ENCODE measurements at places on chromosomes 7 and 10.

DNA sequence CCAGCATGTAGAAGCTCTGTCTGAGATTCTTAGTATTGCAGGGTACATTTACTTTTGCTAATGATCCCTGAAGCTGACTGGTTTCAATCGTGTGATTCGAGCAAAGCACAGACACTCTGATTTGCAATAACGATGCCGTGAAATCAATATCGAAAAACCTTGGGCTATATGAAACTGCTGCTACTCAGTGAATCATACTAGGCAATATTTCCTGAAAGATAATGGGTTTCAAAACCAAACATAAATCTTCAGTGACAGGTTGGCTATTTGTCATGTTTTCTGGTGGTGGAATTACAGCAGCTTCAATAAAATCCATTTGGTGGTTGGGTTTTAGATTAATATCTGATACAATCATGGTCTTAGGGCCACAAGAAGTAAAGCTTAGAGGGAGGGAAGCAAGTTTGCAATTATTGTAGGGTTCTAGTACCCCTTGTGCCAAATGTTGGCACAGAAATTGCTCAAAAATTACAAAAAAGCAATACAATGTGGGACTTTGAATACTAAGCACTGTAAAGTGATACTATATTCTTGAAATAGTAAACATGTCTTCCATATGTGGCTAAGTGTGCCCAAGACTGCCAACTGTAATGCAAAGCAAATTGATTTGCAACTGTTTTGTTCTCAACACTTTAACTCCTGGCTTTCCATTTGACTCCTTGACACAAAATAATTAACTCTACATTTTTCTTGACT, 112.4 kb upstream of the JAZF1 start:
- DNase-seq: no peak

DNA sequence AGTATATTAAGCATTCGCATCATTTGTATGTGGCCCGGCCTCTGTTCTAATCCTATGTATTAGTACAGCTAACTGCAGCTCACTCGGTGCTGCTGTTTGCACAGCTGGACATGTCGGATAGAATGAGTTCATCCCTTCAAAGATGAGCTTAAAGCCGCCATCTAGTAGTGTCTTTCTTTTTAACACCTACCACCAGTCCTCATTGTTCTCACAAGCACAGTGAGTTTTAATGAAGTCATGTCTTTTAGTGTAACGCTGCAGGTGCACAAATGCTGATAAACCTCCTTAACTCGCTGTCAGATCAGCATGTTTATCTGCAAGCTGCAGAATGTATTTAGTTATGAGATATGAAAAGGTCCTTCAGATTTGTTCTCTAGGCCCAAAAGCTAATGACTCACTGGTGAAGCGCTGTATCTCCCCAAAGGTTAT, 247.5 kb downstream of the MTERF1 start:
- no peak for DNase-seq

- no peak for DNase-seq
Observed at GRCh38 chr7:3358991-3359390, 57.9 kb downstream of the SDK1 start.

- no peak for DNase-seq
Observed at GRCh38 chr7:105452085-105452484, 63.4 kb upstream of the SRPK2 start.

- peak; percentile 66 for DNase-seq
Observed at GRCh38 chr10:122441961-122442360, 12.5 kb upstream of the ARMS2 start.

DNA sequence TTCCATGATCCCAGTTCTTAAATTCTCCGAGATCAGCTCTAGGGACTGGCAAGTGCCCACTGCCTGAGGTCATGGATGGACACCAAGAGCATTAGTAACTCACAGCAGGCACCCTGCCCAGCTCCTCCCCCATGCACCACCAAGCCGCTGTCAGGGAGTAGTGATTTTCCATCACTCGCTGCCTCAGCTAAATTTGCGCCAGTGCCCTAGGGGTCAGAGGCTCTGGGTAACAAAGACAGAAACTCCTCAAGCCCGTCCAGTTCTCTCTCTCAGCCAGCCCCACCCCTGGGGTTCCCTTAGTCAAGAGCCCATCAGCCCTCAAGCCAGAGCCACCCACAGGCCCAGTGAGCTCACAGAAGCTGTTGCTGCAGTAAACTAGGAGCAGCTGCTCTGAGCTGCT, 30.0 kb downstream of the PAX2 start:
- DNase-seq: no peak

- DNase-seq: no peak
Observed at GRCh38 chr10:110546499-110547110, 20.9 kb upstream of the SMC3 start.
